ENCODE measurements at places on chromosomes 2 and 18. TPM values are rescaled to one million over a fixed set of nuclear protein-coding genes. Genes with fewer than 3 reads are reported as not detected.
A peak's percentile ranks its signal among the peaks of the same experiment; 100 is the strongest.

Gene PLGLB2
- total RNA-seq = 1.7 TPM

Gene HRH4
- 0.09 TPM for total RNA-seq

Gene ANKRD30B
- total RNA-seq = not detected

Gene SERPINE2
- 39.7 TPM for total RNA-seq

Gene TUBA3E
- not detected for total RNA-seq

Gene KCNIP3
- 1.1 TPM for total RNA-seq

Gene INHA
- total RNA-seq = 0.80 TPM

DNA sequence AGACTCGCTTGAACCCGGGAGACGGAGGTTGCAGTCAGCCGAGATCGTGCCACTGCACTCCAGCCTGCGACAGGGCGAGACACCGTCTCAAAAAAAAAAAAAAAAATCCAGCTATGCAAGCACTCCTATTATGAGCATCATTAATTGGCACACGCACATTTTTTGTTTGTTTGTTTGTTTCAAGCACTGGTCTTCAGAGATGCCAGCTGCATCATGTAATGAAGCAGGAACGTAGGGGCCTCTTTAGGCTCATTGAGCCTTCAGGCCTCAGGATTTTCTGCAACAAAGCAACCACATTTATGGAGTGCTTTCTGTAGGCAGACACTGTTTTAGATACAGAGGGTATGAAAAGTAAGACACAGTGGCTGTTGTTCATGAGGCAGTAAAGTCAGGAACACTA, 585.8 kb downstream of the CNTNAP5 start:
- no peak overlapping the region for H3K4me3 ChIP-seq
- H3K36me3 ChIP-seq = no peaks in the 10 kb centered on the region
- DNase-seq = no peak
- no peaks in the 10 kb centered on the region for H3K4me1 ChIP-seq
- H3K27ac ChIP-seq = no peak overlapping the region
- H3K27me3 ChIP-seq = no peaks in the 10 kb centered on the region

DNA sequence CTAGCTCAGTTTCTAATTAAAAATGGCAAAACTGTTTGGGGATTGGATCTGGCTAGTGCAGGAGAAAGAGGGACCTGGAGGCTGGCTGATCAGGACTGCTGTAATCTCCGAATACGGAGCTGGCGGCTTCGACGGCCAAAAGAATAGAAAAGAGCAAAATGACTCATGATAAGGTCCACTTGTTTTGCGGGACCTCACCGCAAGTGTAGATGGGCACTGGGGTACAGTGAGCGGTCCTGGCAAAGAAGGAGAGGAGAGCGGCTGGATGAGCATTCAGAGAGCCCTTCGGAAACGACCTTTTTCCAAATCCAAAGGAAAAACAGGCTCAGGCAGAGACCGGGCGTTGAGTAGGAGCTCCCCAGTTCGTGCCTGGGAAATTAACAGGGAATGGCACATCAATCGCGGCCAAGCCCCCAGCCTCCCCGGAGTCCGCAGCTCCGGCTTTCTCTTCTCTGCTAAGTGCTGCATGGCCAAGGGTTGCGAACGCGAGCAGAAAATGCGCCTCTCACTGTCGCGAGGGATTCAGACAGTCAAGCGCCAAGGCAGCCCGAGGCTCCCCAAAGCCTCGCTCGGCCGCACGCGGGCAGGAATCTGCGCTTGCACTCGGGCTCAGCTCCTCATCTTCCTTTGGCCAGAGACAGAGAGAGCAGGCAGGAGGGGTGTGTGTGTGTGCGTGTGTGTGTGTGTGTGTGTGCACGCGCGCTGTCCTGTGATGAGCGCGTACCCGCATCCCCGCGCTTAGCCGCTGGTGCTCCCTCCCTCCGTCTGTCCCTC, 1.8 kb downstream of the DCC start:
- H3K36me3 ChIP-seq = no peaks in the 10 kb centered on the region
- no peaks in the 10 kb centered on the region for H3K4me1 ChIP-seq
- H3K4me3 ChIP-seq = no peak overlapping the region
- no peak for DNase-seq
- no peak overlapping the region for H3K27ac ChIP-seq
- H3K27me3 ChIP-seq = no peaks in the 10 kb centered on the region

- H3K4me3 ChIP-seq = no peak overlapping the region
- no peaks in the 10 kb centered on the region for H3K27me3 ChIP-seq
- H3K36me3 ChIP-seq = peaks cover 38% of the 10 kb centered on the region
- H3K4me1 ChIP-seq = peaks cover 37% of the 10 kb centered on the region
- no peak for DNase-seq
These were observed 24.0 kb downstream of the SDC1 start for GRCh38 chr2:20200697-20201555.

DNA sequence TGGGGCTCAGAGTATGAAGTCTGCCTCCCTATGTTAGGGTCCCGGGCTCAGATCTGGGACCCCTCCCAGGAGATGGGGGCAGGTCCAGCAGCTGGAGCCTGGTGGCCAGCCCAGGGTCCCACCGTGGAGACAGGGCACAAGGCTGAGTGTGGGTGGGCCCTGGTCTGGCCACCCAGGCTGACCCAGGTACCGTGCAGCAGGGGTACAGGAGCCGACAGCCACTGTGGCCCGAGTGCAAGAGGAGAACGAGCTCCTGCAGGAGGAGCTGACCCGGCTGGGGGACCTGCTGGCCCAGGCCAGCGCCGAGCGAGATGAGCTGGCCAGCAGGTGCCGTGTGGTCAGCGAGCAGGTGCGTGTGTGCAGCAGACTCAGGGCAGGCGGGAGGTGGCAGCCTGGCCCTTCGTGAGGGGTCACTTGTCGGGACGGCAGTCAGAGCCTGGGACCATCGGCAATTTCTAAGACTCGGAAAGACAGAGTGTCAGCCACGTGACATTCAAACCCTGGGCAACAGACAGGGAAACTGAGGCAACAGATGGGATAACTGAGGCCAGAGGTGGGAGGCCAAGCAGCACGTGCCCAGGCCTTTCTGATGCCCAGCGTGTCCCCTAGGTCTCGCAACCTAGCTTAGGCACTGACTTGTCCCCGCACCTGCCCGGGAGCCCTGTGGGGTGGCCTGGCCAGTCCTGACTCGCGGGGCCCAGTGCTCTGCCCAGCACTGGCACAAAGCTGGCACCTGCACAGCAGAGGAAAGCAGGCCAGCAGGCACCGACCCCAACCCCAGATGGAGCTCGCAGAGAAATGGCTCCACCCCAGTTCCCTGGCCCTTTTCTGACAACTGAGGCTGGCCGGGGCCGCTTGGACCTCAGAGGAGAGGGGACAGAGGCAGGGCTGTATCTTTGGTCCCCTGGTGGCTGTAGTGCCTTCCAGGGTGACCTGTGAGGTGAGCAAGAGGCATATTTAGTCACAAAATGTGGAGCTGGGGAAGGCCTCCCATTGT, 13.9 kb downstream of the CROCC2 start:
- DNase-seq = peak; percentile 1
- no peaks in the 10 kb centered on the region for H3K4me1 ChIP-seq
- no peak overlapping the region for H3K4me3 ChIP-seq
- peaks cover 27% of the 10 kb centered on the region for H3K27me3 ChIP-seq
- H3K27ac ChIP-seq = no peak overlapping the region

GRCh38 chr2:149141046-149141445, 102.5 kb downstream of the LYPD6B start:
- H3K27ac ChIP-seq = no peak overlapping the region
- H3K36me3 ChIP-seq = no peaks in the 10 kb centered on the region
- peaks cover 15% of the 10 kb centered on the region for H3K27me3 ChIP-seq
- no peak for DNase-seq
- no peaks in the 10 kb centered on the region for H3K4me1 ChIP-seq

GRCh38 chr2:104077573-104077972, 776.3 kb upstream of the POU3F3 start:
- no peak for DNase-seq
- H3K4me3 ChIP-seq = no peak overlapping the region
- H3K4me1 ChIP-seq = no peaks in the 10 kb centered on the region
- H3K27ac ChIP-seq = no peak overlapping the region
- H3K27me3 ChIP-seq = no peaks in the 10 kb centered on the region

DNA sequence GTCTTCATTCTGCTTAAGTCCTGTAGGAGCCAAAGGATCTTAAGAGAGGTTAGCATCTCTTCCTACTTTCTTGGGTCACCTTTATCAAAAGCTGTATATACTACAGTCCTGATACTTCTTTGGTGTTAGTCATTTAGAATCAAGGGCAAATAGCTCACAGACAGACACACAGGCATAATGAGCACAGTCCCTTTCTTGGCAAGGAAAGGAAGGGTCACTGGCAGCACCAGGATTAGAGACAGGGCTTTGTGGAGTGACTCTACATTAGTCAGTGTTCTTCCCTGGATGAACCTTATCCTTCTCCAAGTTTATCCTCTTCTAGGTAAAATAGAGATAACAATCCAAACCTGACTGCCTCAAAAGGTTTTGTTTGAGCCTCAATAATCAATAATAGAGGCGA, 40.0 kb upstream of the NCKAP5 start:
- DNase-seq = no peak
- H3K27me3 ChIP-seq = no peaks in the 10 kb centered on the region
- no peak overlapping the region for H3K27ac ChIP-seq
- H3K4me3 ChIP-seq = no peak overlapping the region
- no peaks in the 10 kb centered on the region for H3K36me3 ChIP-seq

GRCh38 chr2:142693171-142693950, 184.1 kb upstream of the KYNU start:
- H3K27ac ChIP-seq = peak overlapping the region; percentile 64
- peak; percentile 15 for DNase-seq
- H3K4me1 ChIP-seq = peaks cover 47% of the 10 kb centered on the region

DNA sequence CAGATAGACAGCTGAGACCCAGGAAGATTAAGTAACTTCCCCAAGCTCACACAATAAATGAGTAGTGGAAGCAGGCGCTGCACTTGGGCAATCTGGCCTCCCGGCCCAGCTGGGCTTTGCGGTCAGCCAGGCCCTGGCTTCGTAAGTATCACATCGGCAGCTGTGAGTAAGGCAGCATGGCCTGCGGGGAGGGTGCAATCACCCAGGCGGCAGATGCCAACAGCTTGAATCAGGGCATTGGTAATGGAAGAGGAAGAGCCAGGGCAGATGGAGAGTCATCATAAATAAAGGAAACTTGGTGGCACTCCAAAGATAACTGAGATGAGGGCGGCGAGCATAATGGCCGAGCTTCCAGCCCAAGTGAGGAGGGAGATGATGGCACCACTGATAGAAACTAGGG, 217.9 kb upstream of the PID1 start:
- DNase-seq = no peak
- no peaks in the 10 kb centered on the region for H3K36me3 ChIP-seq
- H3K27ac ChIP-seq = no peak overlapping the region
- H3K27me3 ChIP-seq = no peaks in the 10 kb centered on the region
- no peaks in the 10 kb centered on the region for H3K4me1 ChIP-seq
- no peak overlapping the region for H3K4me3 ChIP-seq

DNA sequence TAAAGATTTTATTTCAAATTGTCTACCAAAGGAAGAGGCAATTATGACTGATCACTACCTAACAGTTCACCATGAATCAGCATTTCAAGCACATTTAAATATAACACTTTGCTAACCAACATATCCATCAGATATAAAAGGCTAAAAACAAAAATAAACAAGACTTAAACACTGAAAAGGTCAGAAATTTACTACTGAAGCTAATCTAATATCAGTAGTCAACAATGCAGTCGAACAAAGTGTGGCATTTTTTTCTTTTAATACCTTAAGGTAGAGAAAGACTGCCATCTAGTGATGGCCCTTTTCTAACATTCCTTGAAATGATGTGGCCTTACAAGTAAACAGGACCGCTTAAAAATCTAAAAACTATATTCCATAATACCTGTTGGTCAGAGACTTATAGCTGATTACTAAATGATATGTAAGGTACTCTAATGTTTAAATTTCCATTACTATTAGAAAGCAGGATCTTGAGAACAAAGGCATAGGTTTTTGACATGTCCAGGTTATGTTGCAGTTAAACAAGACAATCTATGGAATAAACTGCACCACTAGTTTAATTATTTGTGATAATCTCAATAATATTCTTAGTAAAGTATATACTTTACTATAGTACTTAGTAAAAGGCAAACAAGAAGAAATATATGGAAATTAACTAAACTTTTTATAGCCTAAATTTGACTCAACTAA, 80.0 kb downstream of the EXOC6B start:
- no peak overlapping the region for H3K27ac ChIP-seq
- H3K27me3 ChIP-seq = no peaks in the 10 kb centered on the region
- no peaks in the 10 kb centered on the region for H3K4me1 ChIP-seq

DNA sequence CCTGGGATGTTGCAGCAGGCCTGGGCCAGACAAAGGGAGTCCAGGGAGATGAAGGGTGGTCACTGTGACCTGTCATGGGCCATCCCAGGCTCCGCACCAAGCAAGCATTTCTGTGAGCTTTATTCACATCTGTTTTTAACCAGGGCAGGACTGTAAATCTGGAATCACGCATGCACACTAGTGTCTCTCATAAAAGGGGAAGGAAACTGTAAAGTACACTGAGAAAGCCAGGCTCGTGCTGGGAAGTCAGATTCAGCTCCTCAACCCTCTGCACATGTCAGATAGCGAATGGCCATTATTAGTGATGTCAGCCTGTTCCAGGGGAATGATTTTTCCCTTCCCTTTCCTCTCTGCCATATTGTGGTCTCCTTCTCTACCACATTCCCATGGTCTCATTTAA, 818.6 kb upstream of the RAB6C start:
- H3K4me1 ChIP-seq = no peaks in the 10 kb centered on the region
- no peaks in the 10 kb centered on the region for H3K36me3 ChIP-seq
- no peak overlapping the region for H3K27ac ChIP-seq
- no peak for DNase-seq
- no peak overlapping the region for H3K4me3 ChIP-seq

DNA sequence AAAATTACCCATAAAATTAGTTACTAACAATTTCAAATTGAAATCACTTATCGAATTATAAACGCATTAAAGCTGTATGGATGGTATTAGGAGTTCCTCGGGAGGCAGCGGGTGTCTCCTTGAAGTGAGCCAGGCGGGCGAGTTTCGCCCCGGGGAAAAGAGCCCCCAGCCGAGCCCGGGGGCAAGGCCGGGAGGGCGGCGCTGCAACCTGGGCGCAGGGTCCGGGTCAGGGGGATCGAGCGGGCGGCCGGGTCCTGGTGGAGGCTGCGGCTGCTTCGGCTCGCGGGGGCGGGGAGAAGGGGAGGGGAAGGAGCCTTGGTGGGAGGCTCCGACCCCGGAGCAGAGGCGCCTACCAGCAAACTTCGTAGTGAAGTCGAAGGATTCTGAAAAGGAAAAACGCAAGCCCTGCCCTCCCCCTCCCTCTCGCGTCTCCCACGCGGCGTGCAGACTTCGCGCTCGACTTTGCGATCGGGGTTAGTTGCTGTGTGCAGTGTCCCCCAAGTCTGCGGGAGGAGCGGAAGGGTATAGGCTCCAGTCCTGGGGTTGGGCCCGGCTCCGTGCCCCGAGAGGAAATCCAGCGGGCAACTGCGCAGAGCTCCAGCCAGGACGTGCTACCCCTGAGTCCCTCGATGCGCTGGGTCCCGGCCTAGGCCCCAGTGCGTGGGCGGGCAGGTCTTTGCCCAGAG, 140.8 kb downstream of the MEIS1 start:
- H3K36me3 ChIP-seq = peaks cover 27% of the 10 kb centered on the region
- H3K27me3 ChIP-seq = peaks cover 22% of the 10 kb centered on the region
- peaks cover 26% of the 10 kb centered on the region for H3K4me1 ChIP-seq
- H3K4me3 ChIP-seq = peak overlapping the region; percentile 72
- peak; percentile 35 for DNase-seq

DNA sequence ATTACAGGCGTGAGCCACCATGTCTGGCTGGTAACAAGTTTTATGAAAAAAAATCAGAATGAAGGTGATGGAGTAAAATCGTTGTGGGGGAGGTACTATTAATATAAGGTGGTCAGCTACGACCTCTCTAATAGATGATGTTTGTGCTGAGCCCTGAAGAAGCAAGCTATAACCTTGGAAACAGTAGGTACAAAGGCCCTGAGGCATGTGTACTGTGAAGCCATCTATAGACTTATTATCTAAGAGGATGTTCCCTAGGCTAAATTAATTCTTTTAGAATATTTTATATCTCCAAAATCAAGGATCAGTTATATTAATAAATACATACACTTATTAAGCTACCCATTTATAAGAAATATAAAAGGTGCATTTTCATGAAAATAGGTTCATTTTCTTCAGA, 23.3 kb upstream of the SSB start:
- no peak for DNase-seq
- H3K4me1 ChIP-seq = no peaks in the 10 kb centered on the region
- no peaks in the 10 kb centered on the region for H3K27me3 ChIP-seq
- H3K4me3 ChIP-seq = no peak overlapping the region
